ENCODE measurements at places on chromosomes 2 and 18. TPM values are rescaled to one million over a fixed set of nuclear protein-coding genes. Genes with fewer than 3 reads are reported as not detected.

DNA sequence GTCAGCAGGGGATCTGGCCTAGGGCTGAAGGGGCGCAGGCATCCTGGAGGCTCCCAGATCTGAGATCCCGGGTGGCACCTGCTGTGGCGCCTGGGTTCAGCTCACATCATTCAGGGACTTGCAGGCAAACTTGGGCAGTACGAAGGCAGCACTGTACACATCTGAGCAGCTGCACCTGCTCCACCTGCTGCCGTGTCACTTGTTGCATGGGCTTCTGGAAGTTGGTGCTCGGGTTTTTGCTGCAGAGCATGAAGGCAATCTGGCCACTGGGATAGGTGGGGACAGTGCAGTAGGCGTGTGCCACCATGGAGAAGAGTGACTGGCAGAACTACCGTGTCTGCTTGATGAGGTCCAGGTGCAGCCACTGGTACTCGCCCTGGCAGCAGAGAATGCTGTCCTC lies 48.6 kb downstream of the UGGT1 start:
- DNase-seq: no peak

DNA sequence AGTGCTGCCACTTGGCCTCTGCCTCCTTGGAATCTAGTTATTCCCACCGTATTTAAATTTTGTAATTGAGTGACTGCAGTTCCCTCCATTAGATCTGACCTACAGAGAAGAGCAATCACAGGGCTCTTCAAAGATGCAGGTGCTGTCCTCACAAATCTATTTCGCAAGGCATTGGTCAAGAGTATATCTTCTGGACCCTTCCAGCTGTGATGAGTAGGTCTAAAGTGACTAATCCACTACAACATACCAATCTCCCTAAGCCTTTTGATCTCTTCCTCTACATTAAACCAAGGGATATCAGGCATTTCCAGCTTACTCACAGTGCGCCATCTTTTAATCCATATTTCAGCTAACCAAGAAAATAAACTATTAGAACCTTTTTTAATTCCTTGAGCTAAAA lies 65.1 kb upstream of the COL3A1 start:
- no peak for DNase-seq

GRCh38 chr2:84904151-84904550 lies 1.3 kb upstream of the TMSB10 start:
- no peak for DNase-seq

GRCh38 chr2:63698786-63699548 lies 110.2 kb downstream of the MDH1 start:
- no peak for DNase-seq

GRCh38 chr2:40096360-40096759 lies 317.3 kb upstream of the THUMPD2 start:
- no peak for DNase-seq

DNA sequence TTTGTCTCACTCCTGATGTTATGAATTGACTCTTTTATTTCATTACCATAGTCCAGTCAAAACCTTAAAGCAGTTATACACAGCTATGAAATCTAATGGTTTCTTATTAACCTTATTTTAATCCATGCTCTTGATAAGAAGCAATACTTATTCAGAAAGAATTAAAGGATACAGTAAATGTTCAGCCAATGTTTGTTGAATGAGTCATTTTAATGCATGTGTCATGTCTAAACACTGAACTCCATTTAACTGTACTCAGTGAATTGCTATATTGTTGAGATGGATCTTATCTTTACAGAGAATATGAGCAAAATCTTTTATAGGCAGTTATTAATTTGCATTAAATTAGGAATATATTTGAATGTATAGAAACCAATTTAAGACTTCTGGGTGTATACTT lies 135.1 kb upstream of the TFPI start:
- no peak for DNase-seq

GRCh38 chr2:199443589-199444130 lies 14.1 kb downstream of the SATB2 start:
- DNase-seq: no peak

The ITGB6 gene
- 65.2 TPM for total RNA-seq

DNA sequence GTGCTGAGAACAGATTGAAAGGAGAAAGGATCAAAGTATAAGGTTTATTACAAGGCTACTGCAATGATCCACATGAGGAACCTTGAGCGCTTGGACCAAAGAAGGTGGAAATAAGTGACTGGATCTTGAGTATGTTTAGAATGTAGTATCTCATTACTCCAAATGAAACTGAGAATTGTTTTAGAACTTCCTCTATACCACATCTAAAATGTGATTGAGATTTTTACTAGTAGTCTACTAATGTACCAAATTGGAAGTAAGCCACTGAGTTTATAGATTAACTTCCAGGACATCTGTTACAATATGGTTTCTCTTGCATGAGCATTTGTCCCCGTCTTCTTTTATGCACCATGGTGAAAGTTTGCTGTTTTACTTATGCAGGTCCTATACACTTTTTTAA lies 300.5 kb downstream of the SUCLG1 start:
- DNase-seq: no peak

The SLC11A1 gene
- total RNA-seq: 419 TPM

DNA sequence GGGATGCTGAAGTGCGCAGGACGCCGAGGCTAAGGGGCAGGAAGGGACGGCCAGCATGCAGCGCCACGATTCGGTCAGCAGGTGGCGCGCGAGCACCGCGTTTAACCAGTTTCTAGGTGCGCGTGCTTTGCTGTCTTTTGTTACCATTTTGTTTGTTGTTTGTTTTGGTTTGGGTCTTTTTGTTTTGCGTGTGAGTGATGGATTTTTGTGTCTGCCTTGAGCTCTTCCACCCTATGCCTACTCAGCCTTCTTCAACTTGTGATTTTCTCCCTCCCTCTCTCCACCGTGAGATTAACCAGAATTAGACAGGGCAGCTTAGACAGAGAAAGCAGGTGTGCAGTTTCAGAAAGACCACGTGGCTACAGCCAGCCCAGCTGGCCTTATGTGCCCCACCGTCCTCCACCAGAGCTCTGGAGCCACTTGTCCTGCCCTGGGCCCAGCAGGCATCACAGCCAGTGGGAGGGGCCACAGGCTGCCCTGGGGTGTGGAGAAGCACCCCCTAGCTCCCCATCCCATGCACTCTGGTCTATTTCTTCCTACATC lies 180.2 kb downstream of the RNF144A start:
- DNase-seq: peak; percentile 84

DNA sequence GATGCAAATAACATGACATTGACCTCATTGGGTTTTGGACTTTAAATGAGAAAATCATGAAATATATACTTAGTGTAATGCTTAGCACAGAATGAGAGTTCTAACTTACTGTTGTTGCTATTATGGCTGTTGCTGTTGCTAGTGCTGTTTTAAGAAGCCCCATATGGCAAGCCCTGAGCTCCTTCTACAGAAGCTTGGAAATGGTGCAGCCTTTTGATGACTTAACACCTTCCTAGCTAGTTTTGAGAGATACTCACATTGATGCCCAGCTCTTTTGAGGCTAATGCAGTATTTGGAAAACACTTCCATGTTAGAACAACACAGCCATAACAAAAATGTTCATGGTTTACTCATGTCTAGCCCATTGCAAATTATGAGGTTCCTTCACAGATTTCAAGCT lies 30.9 kb downstream of the OSR1 start:
- no peak for DNase-seq

The COL3A1 gene
- total RNA-seq: 187 TPM

The MC4R gene
- 0.35 TPM for total RNA-seq

- no peak for DNase-seq
These were observed 30.2 kb downstream of the MCFD2 start for GRCh38 chr2:46885376-46885775.

DNA sequence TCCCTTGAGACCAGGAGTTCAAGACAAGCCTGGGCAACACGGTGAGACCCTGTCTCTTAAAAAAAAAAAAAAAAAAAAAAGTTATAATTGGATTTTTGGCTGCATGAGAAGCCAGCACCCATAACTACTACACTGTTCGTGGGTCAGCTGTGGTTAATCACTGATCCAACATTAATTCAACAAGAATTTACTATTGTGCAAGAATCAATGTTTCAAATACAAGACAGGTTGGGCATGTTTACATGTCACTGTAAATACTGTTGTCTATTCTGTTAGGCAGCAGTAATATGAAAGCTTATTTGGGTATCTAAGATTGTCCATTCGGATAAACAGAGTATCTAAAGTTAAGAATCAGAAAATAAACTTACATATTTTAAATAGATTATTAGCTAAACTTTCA lies 62.3 kb downstream of the ESCO1 start:
- DNase-seq: no peak

- DNase-seq: no peak
These were observed 73.8 kb downstream of the CBLN2 start for GRCh38 chr18:72470391-72470790.

The DYNAP gene
- total RNA-seq: not detected
